ENCODE measurements at places on chromosomes 11 and 22.

DNA sequence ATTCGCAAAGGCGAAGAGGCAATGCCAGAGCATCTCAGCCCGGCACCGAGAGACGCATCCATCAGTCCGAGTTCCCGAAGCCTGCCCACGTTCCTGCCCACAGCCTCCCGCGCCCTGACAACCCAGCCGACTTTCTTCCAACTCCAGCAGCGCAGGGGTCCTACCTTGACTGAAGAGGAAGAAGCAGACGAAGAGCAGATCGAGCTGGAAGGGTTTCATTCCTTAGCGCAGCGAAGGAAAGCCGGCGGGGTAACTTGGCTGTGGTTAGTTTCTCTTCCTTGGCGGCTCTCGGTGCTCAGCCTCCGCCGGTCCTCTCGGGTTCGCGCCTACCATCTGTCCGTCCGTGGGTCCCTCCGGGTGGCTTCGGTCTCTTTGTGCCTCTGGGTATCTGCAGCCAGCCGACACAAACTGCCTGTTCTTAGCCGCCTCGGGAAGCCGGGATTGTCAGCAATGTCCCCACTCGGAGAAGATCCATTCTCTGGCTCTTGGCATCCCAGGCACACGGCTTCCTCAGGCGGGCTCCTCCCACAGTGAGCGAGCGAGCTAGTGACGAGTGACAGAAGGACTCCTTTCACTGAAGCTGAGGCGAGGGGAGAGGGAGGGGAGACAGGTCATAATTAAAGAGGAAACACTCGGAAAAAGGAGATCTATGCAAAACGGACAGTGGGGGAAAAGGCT is at the start of gene KIRREL3:
KIRREL3 (minus strand) TSS at position 480 of the 678 bp plus-strand sequence.
- DNase-seq: no peak

DNA sequence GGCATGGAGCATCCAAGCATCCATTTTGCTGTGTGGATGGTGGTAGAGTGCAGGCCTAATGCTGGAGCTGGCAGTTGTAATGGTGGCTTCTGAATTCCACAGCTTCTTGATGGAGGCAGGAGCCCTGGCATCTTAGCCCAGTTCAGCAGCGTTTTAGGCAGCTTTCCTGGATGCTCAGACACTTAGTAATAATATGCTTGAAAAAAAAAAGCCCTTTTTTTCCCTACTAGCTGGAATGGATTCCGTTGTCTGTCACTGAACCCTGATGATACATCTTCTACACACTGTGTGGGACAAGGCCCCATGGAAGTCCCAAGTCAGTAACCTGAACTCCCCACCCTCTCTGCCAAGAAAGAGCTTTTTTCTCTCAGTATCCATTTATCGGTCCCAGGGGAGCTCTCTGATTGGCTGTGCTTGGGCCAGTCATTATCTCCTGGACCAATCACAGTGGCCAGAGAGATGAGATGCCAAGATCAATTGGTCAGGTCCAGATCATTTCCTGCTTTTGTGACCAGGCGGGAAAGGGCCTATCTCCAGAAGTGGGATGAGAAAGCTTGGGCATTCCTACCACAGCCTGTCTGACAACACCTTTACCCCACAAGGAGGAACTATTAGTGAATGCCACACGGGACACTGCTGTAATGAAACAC is 34.2 kb downstream of the MCM5 start:
- no peak for DNase-seq

- no peak for DNase-seq
These were observed 9.4 kb downstream of the CEP164 start for GRCh38 chr11:117337076-117337475.

DNA sequence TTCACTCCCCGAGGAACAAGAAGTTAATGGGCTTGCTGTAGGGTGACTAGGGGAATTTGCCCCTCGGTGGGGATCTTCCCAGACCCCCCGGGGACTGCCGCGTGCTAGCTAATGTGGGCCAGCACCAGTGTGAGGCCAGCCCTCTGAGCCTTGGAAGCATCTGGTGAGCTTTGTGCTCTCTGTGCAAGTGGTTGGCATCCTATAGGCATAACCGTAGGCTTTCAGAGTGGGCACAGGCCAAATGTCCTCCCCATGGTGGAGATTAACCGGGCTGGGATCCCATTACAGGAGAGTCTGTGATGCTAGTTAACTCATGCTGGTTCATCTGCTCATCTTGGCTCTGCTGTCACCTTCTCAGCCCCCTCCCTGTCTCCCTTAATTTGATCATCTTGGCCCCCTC is 125.7 kb downstream of the TRIM29 start:
- no peak for DNase-seq

GRCh38 chr11:39777035-39777434 is 1682.4 kb downstream of the LRRC4C start:
- no peak for DNase-seq

DNA sequence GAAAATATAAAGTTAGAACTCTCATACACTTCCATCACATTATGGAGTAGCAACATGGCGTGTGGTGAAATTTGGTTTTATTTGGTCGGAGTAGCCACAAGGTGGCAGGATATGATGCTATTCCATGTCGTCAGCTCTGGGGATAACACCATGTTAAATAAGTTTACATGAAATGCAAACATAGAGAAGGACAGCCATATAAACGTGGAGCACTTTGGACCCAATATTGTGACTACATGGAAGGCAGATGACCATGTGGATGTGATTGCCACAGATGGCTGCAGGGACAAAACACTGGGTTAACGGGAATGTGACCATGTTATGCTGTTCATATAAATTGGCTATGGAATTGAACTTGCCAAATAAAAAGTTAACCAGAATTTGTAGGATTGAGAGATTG is 21.0 kb downstream of the OR5M11 start:
- DNase-seq: no peak

GRCh38 chr22:25182131-25183110 is 17.2 kb upstream of the CRYBB3 start:
- no peak for DNase-seq

- no peak for DNase-seq
These were observed 217.5 kb upstream of the E2F8 start for GRCh38 chr11:19458231-19458630.

- peak; percentile 25 for DNase-seq
These were observed 2.6 kb downstream of the EHF start for GRCh38 chr11:34623463-34623862.

- no peak for DNase-seq
These were observed 240.3 kb downstream of the TENM4 start for GRCh38 chr11:79200398-79201070.

DNA sequence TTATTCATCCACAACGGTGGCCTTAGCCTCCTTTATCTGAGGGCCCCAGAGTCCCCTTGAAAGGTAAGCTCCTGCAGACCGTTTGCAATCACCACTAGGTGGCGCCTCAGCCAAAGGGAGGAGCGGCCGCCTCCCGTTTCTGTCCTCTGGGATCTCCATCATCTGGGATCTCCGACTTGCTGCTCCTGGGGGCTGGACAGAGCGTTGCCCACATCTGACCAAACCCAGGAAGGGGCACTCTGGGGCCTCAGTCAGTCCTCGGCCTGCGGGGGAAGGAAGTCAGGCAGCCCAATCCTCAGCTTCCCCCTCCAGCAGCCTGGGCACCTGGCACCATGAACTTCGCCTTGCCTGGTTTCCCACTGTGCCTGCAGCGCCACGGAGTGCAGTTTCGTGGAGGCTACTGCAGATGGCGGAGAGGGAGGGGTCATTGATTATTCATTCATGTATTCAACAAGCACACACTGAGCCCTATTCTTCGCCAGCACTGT is 23.5 kb downstream of the TP53I11 start:
- peak; percentile 73 for DNase-seq

DNA sequence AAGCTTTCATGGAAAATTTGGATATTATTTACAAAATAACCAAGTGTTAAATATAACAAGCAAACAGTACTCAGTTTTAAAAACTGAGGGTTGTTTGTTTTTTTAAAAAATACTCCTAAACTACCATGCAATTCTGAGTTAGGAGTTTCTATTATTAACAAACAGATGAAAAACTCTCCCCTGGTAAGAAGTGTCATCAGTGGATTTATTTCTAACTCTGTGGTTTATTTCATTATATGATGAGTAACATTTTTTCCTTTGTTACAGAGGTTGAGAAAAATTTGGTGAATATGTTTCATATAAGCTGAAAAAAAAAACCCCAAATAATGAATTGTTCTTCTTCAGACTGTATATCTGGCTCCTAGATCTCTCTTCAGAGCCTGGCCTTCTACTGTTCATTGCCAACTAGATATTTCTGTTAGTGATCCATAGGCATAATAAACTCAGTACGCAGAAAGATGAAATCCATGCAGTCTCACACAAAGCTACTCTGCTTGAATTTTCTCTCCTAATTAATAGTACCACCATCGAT is 29.4 kb upstream of the PDE3B start:
- no peak for DNase-seq

DNA sequence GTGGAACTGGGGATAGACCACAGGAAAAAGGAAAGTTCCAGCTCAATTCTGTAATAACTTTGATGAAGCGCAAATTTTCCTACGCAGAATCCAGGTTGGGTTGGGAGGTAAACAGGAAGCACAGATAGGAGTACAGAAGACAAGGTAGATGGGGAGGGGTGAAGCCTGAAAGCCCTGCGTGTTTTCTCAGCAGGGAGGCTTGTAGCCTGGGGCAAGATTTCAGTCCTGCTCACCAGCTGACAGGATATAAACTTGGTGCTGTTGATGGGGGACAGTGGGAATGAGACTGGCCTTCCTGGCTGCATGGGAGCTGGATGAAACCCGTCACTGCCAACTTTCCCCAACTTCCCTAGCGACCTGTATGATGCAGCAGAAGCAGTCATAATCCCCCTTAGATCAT is 114.9 kb downstream of the ARHGAP32 start:
- no peak for DNase-seq

DNA sequence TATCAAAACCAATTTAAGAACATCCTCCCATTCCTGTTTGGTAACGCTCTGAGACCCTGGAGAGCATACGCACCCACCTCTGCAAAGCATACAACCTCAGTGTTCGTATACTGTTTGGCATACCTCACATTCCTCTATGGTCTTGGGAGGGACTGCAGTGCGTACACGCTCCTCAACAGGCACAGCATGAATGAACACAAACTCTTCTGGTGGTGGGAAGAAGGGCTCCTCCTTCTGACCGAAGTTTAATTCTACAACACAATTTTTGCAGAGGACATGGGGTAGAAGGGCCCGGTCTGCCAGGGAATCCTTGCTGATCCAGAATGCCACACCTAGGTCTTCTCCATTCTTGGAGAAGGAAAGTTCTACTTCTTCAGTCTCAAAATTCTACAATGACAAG is 5.3 kb downstream of the HNRNPUL2 start:
- no peak for DNase-seq

DNA sequence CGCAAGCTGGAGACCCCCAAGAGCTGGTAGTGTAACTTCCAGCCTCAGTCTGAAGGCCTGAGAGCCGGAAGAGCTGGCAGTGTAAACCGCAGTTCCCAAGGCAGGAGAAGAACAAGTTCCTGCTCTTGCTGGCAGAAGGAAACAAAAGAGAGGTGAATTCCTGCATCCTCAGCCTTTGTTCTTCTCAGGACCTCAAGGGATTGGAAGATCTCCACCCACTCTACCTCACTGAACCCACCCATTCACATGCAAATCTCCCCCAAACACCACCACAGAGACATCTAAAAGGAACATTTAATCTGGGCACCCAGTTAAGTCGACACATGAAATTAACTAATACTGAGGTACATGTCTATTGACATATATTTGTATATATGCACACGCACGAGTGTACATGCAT is 1310.3 kb downstream of the TBC1D22A start:
- DNase-seq: no peak

DNA sequence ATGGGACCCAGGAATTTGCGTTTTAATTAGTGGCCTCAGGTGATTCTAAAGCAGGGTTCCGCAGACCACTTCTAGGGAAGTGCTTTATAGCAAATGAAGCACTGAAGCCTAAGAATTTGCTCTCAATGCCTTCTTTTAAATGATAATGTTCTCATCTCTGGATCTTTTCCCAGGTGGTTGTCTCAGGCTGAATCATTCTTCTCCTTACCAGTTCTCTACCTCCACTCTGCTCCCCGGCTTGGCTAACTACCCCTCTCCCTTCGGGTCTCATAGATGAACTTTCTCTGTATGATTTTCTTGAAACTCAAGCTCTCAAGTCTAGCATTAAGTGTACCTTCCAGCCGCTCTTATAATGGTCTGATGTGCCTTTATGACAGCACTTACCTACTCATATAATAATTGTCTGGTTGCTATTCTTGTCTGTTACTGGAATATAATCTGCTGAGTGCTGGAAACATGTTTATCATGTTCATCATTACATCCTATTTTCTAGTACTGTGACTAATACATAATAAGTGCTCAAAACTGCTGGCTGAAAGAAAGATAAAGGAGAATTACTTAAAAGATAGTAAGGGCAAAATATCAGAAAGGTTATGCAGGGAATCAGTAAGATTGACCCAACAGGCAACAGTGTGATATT is 195.9 kb upstream of the SESN3 start:
- no peak for DNase-seq

GRCh38 chr22:26483043-26483438 is 542 bp downstream of the HPS4 start:
- DNase-seq: no peak

DNA sequence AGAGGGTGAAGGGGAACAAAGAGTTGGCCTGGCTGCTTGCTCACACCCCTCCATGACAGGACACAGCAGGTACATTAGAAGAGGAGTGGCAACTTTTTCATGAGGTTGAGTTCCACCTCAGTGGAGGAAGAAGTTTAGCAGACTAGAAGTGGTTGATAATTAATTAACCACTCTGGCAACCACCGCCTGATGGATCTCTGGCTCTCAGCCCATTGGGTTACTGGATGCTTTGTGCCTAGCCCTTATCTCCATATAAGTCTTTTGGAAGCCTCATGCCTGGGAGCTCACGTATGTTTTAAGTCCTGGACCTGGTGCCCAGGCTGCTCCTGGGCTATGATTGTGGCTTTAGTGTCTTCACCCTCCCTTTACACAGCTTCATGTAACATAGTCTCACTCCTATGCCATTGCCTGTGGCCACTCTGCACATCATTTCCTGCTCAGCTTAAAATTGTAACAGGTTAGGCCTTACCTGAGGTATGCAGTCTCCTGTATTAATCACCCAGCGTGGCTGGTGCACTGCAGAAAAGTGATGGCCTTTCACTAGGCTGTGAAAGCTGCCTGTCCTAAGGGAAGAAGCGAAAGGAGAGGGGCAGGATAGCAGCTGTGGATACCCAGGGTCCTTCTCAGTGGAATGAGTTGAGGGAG is 72.7 kb upstream of the CRTAM start:
- DNase-seq: no peak

DNA sequence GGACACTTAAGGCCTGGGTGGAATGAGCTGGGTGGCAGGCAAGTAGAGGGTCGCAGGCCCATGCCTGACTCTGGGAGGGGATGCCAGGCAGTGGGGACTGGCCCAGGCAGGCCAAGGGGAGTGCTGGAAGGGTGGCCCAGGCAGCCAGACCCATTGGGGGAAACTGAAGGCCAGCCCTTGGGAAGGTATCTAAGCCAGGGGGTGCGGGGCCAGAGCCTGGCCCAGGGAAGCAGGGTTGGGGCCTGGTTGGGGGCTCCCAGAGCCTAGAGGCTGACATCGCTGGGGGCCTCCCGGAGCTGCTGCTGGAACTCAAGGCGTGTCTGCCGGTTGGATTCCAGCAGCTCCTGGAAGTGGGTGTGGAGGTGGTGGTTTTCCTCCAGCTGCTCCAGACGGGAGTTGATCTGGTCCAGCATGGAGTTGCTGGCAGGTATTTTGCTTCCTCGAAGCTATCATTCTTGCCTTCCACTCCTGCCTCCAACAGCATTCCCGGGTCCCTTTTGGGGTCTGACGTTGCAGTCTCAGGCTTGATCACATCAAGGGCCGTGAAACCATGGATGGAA is 35.3 kb upstream of the XBP1 start:
- DNase-seq: no peak

GRCh38 chr11:2256951-2257700 is 13.3 kb downstream of the ASCL2 start:
- DNase-seq: no peak
